ENCODE measurements at places on chromosomes 6 and 20.
A peak's percentile ranks its signal among the peaks of the same experiment; 100 is the strongest.

DNA sequence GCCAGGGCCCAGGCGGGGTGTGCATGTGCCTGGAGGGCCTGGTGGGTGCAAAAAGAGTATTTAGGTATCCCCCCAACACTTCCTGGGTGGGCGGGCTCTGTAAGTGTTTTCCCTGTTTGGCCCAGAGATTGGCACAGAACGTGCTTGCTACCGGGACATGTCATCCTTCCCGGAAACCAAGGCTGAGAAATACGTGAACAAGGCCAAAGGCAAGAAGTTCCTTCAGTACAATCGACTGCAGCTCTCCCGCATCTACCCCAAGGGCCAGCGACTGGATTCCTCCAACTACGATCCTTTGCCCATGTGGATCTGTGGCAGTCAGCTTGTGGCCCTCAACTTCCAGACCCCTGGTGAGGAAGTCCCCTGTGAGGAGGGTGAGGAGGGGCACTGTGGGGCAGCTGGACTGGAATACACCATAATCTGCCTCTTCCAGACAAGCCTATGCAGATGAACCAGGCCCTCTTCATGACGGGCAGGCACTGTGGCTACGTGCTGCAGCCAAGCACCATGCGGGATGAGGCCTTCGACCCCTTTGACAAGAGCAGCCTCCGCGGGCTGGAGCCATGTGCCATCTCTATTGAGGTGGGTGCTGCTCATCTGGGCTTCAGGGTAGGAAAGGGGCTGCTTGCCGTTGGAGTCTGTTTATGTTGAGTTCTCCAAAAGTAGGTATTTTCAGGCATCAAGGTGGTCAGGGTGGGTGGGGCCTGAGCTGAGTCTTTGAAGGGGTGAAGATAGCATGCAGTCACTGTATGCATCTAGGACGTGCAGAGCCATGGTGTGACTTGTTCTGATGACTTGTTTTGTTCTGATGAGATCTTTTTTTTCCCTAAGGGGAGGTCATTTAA, 35.2 kb downstream of the PLCG1 start:
- DNase-seq, result no peak

- no peak for DNase-seq
Observed at GRCh38 chr20:25077610-25078169, 4.3 kb downstream of the VSX1 start.

DNA sequence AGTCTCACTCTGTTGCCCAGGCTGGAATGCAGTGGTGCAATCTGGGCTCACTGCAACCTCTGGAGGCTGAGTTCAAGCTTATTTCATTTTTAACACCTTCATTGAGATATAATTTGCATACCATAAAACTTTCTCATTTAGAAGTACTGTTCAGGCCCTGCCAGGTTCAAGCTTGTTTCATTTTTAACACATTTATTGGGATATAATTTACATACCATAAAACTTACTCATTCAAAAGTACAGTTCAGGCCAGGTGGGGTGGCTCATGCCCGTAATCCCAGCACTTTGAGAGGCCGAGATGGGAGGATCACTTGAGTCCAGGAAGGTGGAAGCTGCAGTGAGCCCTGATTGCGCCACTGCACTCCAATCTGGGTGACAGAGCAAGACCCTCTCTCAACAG, 5.5 kb downstream of the OR2B6 start:
- DNase-seq, result no peak

DNA sequence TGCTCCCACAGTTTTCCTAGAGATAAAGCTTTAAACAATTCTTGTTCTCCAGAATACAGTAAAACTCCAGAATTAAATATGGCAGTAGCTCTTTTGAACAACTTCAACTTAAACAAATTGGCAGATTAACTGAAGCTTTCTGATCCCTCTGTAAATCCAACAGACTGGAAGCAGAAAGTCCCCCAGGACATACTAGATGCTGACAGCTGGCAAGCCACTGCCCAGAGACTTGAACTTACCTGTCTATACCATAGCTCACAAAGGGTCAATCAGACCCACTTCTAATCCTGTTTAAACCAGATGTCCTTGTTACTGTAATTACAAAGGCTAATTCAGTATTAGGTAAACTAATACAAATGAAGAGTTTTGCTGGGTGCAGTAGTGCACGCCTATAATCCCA, 12.3 kb downstream of the GPLD1 start:
- DNase-seq, result no peak

GRCh38 chr6:144683216-144684070, 398.3 kb downstream of the UTRN start:
- no peak for DNase-seq

DNA sequence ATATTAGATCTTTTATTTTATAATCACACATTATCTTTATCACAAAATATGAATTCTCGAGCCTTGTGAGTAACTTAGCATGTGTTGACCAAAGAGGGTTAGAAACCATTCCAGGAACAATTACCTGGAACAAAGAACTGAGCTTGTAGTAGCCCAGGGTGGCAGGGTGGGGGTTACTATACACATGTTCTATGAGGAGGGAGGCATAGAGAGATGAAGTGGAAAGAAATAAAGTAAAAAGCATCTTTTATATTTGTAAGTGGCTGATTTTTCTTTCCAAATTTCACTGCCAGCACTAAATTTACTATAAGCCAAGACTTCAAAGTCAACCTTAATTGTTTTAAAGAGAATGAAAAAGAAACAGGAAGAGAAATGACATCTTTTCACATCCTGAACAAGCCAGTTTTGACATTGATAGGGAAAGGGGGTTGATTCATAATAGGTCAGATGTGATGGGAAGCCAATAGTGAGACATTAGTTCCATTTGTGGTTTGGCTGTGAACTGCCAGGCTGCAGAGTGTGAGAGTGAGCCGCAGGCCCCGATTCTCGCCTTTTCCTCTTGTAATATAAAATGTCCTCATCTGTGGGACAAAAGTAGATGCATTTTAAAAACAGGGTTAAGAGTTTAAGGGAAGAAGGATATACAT, 52.7 kb upstream of the MYB start:
- DNase-seq, result no peak

GRCh38 chr6:160519603-160520042, 144.5 kb downstream of the LPA start:
- DNase-seq, result peak; percentile 42

DNA sequence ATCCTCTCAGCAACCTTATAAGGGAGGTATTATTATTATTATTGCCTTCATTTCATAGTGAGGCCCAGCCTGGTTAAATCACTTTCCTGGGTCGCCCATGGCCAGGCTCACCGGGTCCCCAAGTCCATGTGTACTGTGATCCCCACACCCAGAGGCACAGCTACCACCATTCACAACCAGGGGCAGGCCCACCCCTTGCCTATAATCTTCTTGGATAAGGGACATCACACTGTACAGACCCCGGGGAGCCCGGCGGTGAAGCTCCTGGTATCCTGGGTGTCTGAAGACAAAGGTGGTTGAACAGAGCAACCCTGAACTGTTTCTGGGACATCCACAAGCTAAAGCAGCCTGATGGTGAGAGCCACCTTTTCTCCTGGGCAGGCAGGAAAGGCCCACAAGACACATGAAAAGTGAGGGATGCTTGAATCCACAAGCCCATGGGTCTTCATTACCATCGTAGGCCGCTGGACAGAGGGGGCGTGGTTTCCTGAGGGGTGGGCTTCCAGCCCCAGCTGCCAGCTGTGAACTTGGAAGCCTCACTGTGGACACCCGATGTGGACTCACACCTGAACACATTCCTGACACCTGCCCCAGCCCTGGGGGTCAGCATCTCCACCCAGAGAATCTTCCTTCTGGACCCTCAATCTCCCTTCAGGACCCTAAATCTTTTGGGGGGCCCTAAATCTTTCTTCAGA, 185.5 kb upstream of the PMEPA1 start:
- no peak for DNase-seq

DNA sequence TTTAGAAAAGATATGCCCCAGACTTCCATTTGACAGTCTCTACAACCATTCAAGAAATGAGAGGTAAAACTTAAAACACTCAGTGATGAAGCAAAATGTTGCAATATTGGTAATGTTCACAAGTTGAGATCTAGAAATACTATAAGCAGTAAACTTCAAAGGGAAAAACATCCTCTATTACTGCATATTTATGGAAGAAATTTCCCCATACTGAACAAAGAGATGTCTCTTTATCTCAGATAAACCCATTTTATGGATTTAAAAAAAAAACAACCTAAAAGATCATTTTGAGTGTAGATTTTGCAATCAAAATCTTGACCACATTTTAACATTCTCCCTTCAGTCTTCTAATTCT, 177.8 kb upstream of the TAB2 start:
- DNase-seq, result no peak

DNA sequence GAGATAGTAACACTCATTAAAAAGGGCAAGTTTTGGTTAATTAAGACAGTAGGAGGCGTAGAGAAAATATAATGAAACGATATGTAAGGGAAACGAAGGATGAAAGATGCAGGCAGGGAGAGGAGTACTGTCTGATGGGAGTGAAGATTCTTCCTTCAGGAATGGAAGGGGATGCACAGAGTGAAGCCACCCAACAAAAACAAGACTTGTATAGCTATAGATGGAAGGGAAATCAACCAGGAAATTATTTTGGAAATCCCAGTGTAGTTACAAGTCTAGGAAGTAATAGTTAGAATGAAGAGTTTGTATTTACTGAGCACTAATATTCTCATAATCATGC, 19.7 kb upstream of the HLA-DRB1 start:
- no peak for DNase-seq

DNA sequence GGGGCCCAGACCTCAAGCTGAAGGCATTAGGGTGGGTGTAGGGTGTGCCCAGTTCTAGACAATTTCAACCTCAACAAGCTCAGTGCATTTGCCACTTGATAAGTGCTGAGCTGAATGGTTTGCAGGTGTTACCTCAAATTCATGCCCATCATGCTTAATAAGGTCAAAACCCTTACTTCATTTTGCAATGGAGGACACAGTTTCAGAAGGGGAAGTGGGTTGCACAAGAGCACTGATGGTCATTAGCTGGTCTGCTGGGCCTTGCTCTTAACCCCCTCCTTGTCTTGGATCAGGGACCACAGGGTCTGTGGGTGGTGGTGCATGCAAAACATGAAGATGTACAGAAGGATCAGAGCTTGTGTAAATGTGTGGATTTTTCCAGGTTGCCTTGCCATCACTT, 71.0 kb upstream of the SIRPA start:
- no peak for DNase-seq

GRCh38 chr6:158060455-158061360, 79.0 kb downstream of the SYNJ2 start:
- DNase-seq, result peak; percentile 69

DNA sequence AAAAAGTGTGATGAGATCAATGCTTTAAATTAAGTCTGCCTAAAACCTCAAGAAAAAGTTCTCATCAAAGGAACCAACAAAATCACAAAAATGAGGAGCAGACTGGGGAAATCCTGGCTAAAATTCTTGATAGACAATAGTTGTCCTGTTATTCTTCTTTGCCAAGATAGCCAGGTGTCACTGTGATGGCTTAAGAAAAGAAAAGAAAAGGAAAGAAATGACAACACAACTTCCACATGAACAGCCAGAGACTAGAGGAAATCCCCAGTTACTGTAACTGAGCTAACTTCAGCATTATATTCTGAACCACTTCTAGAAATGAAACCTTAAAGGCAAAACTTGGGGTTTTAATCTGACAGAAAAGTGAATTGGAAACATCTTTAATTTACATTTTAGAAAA, 129.6 kb downstream of the CD24 start:
- no peak for DNase-seq

DNA sequence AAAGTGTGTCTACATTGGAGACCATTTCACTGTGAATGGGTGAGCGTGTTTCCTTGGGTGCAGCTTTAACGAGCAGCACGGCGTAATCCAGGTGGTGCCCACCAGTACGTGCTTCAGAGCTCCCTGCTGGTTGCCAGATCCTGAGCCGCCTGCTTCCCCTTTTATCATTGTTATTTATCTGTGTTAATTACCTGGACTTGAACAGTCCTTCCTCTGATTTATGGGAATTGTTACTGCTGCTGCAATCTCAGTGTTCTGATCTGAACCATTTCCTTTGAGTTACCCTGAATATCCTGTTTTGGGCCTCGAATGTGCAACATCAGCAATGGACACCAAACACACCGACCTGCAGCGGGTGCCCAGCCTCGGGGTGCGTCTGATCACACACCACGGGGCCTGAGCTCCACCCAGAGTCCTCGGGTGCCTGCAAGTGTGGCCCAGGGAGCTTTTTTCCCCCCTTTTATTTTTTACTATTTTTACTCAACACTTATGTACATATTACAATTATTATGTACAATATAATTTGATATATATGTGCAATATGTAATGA, 81.3 kb downstream of the RPP40 start:
- DNase-seq, result peak; percentile 75
